ENCODE measurements at places on chromosomes 4 and X. TPM values are rescaled to one million over a fixed set of nuclear protein-coding genes. Genes with fewer than 3 reads are reported as not detected.

Gene CLIC2
- not detected for total RNA-seq

Gene SCML1
- total RNA-seq = 3.9 TPM

Gene TTC29
- total RNA-seq = not detected

Gene TLR6
- 2.7 TPM for total RNA-seq

Gene FAM236C
- total RNA-seq = not detected

Gene RAB40AL
- 0.64 TPM for total RNA-seq

Gene OTUD5
- 67.1 TPM for total RNA-seq

- no peak for ATAC-seq
These were observed 329.6 kb downstream of the RAPGEF2 start for GRCh38 chr4:159432436-159432835.

- no peak for ATAC-seq
These were observed 70.2 kb downstream of the CXXC4 start for GRCh38 chr4:104424475-104424941.

- ATAC-seq = no peak
These were observed 17.1 kb downstream of the HERC3 start for GRCh38 chr4:88609387-88609786.

DNA sequence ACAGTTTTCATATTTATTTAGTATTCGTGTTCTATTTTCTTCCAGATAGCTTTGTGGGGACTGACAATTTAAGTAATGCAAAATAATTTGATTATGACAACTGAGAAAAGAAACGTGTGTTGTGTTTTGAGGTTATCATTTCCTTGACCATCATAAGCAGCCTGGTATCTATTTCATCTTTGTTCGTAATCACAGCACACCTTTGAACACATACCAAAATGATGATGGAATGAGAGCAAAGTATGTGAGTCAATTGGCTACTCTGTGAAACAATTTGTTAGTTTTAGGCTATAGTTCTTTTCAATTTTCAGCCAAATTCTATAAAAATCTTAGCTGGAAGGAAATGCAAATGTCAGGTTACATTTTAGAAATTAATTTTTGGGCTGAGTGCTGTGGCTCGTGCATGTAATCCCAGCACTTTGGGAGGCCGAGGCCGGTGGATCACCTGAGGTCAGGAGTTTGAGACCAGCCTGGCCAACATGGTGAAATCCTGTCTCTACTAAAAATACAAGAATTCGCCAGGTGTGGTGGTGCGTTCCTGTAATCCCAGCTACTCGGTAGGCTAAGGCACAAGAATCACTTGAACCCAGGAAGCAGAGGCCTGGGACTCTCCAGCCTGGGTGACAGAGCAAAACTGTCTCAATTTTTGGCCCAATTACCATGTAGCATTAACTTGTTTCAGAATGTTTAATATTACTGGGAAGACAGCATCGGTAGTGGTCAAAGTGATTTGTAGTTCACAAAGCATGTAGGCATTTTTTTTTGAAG is 1.1 kb upstream of the DUSP21 start:
- no peak for ATAC-seq

DNA sequence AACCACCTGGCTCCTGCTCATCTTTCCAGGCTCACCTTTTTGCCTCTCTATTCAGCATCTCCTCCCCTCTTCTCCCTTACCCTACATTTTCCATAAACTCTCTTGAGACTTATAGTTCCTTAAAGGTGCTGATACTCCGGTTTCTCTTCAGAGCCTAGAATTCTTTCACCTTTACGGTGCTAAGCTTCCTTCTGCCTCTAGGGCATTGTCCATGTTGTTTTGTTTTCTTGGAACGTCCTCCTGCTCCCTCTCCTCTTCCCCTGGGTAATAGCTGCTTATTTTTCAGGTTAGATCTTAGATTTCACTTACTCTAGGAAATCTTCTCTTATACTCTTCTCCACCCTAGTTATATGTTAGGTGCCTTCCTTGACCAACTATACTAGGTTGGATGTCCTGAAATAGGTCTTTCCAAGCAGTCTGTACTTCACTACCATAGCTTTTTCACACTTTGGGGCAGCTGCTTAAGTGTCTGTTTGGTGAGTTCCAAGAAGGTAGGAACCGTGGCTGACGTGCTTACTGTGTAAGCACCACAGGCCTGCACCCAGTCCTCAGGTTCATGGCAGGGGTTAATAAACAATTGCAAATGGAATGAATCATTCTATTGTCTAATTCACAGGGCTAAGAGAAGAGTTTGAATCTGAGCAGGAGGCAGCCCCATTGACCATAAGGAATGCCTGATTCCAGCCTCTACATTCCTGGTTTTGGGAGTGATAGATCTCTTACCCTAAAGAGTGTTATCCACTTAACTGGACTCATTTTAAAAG is 227.5 kb downstream of the MGST2 start:
- no peak for ATAC-seq

GRCh38 chr4:7947927-7948326 is 8.3 kb upstream of the AFAP1 start:
- peak; percentile 84 for ATAC-seq

DNA sequence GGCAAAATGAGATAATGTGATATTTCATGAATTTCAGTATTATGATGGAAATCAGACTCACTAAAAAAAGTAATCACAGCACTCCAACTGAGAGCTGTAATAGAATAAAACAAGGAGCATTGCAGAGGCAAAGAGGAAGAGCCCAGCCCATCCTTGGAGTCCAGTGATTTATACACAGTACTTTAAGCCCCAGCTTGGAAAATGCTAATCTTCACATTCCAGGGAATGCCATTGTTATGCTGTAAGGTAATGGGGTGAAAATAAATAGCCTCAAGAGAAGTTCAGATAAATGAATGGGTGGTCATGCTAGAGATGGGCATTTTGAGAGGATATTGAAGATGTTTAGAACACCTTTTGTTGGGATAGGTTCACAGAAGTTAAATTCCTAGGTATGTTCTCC is 190.3 kb upstream of the TAPT1 start:
- ATAC-seq = no peak

DNA sequence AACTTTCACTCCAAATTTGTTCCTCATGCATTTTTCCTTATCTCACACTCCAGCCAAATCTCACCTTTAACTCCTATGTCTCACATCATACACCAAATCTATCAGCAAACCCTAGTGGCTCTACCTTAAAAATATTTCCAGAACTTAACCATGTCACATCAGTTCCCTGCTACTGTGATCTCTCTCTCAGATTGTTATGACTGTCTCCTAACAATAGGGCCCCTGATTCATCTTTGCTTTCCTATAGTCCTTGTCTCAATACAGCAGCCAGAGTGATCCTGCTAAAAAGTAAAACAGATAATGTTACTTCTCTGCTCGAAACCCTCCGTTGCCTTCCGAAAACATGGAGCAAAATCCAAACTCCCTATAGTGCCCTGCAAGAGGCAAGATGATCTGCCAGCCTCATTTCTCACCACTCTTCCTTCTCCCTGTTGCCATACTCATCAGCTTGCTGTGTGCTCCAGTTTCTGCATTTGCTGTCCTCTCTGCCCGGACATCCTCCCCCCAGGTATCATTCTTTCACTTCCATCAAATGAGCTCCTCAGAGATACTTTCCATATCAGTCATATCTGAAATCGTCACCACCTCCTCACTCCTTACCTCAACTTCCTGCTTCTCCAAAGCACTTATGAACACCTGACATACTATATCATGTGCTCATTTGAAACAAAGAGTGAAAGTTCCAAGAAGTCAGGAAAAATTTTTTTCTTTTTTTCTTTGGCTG is 293.4 kb upstream of the NR3C2 start:
- ATAC-seq = peak; percentile 90

DNA sequence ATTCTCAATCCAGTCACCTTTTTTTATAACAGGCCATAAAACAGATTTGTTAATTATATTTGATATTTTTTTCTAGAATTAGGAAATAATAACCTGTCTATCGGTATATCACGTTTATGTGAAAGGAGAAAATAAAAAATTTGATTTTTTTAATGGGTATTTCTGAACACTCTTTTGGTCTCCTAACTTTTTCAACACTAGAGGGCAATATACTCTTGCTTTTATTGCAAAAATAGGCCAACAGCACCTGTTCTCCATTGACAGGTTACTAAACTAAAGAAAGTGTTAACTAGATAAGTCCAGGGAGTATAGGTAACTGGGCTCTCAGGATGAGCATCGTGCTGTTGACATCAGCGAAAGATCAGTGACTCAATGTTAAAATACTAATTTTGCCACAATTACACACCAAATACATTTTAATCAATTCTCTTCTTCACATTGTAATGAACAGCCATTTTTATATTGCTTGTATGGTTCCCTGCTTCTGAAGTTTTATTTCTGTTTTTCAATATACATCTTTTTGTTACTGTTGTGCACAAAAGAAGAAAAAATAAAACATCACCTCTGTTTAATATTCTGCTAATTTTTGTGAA is 22.8 kb downstream of the NDST4 start:
- no peak for ATAC-seq

- peak; percentile 24 for ATAC-seq
These were observed 754 bp downstream of the MTMR1 start for GRCh38 chrX:150693725-150694574.

DNA sequence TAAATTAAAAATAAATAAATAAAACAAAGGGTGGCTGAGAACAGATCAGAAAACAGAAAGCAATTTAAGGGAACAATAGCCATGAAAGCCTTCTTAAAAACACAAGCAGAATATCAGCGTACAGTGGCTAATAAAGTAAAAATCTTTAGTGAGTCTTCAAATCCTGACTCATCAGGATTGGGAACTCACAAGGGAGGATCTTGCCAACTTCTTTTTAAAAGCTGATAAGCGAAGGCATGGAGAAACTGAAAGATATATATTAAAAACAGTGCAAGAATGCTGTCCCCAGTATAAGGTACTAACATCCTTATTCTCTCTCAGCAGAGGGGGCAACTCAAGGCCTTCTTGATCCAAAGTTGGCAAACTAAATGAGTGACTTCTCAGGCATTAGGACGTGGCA is 180.1 kb downstream of the DHX15 start:
- ATAC-seq = no peak

DNA sequence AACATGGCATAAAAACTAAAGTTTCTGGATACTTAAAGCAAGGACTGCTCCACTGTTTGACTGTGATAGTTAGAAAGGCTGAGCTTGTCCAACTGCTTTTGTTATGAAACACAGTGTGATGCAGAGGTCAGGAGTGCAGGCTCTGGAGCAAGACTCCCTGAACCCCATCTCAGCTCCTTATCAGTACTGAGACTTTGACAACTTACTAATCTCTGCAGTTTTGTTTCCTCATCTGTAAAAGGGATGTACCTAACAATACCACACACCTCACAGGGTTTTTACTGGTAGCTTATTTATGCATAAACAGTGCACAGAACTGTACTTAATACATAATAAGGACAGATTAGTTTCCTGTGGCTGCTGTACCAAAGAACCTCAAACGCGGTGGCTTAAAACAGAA is 804.3 kb downstream of the FSTL5 start:
- ATAC-seq = no peak

DNA sequence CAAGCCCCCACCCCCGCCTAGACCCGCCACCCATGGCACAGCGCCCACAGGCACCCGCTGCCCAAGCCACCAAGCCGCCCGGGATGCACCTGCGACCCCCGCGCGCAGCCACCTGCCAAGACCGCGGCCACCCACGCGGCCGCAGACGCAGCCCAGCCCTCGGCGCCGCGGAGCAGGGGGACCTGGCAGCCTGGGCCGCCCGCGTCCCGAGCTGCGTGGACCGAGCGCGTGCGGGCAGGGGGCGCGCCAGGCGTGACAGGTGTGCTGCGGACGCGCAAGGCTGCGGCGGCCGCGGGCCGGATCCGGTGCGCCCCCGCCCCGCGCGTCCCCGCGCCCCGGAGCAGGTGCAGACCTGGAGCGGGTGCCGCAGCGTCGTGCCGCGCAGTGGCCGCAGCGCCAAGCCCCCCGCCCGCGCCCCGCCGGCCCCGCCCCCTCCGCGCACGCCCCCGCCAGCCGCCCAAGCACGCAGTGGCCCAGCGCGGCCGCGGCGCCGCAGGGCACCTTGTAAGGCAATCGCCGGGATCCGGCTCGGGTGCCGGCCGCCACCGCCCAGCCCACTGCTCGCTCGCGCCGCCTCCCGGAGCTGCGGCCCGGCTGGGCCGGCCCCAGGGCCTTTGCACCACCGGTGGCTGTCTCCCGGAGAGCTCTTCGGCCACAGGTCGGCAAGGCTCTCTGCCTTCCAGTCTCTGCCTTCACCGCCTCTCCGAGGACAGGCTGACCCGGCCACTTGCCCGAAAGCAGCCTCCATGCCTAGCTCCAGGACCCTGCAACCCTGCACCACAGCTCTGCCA is at the start of gene PNCK:
Gene PNCK (minus strand): TSS at position 386 of the 791 bp plus-strand sequence. CDS start 737 bp downstream, outside the sequence.
- ATAC-seq = no peak

DNA sequence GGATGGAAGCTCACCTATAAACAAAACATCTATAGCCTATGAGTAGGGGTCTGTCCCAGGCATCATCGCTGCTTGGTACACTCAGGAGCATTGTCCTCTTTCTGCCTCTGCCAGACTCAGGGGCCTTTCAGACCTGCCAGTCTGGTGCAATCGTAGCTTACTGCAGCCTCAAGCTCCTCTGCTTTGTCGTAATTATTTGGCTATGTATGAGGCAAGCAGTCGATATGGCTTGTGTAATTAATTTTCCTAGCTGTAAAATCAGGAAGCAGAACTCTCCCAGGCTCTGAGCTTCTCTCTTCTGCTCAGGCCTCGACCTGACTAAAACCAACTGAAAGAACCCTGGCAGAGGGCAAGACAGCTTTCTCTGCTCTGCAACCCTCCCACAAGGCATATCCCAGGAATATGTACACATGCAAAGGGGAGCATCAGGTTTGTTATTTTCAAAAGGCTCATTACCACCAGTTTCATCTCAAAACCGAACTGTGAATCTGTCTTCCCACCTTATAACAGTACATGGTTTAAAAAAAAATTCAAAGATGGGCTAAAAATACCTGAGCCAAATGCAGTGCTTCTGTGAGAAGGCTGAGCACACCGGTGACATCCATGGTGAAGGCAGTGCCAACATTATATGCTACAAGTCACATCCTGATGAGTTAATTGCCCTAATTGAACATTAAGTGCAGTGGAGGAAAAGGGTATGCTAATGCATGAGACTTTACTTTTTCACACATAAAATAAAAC is 309.2 kb upstream of the EMCN start:
- ATAC-seq = no peak

- no peak for ATAC-seq
These were observed 357.8 kb upstream of the F9 start for GRCh38 chrX:139172731-139173130.
